Kidney (tissue), 22 donors: ENCODE measurements at places on chromosomes 4 and X.

GRCh38 chrX:39311646-39312045 is 510.4 kb downstream of the MID1IP1 start:
- H3K27me3 ChIP-seq, result peaks cover 3% of the 10 kb centered on the region
- DNase-seq, result no peak
- H3K27ac ChIP-seq, result no peak overlapping the region
- no peaks in the 10 kb centered on the region for H3K36me3 ChIP-seq

DNA sequence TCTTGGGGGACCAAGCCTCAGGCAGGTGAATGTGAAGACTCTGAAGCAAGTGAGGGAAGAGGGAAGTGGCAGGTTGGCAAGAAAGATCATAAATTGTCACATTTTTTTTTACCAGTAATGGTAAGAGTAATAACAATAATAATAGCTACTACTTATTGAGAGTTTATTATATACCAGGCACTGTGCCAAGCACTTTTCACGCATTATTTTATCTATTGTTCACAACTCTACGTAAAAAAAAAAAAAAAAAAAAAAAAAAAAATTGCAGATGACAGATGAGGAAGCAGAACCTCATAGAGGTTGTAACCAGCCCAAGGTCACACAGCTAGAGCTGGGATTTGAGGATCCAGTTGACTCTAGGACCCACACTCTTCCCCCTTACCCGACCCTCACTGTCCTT is 40.9 kb downstream of the TSC22D3 start:
- H3K27ac ChIP-seq, result no peak overlapping the region
- H3K36me3 ChIP-seq, result no peaks in the 10 kb centered on the region
- peaks cover 2% of the 10 kb centered on the region for H3K27me3 ChIP-seq
- no peak for DNase-seq

- no peak overlapping the region for H3K4me3 ChIP-seq
- DNase-seq, result no peak
- no peak overlapping the region for H3K27ac ChIP-seq
- H3K36me3 ChIP-seq, result no peaks in the 10 kb centered on the region
- no peaks in the 10 kb centered on the region for H3K27me3 ChIP-seq
Observed at GRCh38 chr4:160316036-160316435, 1213.2 kb downstream of the RAPGEF2 start.

DNA sequence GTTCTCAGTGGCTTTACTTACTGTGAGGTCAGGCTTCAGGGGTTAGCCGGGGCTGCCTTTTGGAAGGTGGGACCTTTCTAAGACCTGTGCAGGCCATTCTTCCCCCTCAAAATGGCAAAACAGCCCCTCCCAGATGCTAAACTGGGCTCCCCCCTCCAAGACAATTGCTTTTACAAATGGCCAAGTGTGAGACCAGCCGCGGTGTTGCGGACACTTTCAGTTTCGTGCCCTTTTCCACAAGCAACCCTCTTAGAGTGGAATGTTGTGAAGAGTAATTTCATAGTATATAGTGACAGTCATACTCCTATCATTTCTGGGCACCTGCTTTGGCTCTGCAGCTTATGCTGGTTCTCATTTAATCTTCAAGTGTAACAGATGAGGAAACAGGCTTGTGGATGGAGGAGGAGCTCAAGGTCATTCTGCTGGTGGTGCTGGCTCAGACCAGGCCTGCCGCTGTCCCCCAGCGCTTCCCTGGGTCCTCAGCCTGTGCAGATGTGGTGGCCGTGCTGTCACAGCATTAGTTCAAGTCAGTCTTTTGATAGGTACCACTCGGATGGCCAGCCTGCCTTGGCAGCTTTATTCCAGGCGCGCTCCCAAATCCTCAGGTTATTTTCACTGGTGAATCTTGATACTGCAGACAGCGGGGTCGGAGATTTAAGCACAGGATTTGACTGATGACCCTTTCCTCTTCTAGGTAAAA is 55.0 kb upstream of the TADA2B start:
- no peak for DNase-seq
- H3K27ac ChIP-seq, result no peak overlapping the region
- H3K27me3 ChIP-seq, result no peaks in the 10 kb centered on the region
- peaks cover 33% of the 10 kb centered on the region for H3K4me1 ChIP-seq

DNA sequence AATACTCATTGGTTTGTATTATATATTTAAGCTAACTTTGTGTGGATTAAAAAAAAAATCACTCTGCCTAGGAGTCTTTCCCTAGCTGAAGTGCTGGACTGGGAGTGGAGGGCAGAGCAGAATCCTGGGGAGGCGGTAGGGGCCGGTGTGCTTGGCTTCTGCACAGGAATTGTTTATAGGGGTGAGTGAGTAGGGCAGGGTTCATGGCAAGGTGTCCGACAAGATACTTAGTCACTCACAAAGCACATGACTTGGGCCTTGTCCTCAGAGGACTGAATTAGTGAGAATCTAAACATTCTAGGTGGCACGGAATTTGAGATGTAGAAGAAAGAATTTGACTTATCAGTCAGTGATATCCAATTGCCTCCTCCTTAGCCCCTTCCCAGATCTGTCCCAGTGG is 32.2 kb downstream of the FNIP2 start:
- peaks cover 72% of the 10 kb centered on the region for H3K4me1 ChIP-seq
- H3K27me3 ChIP-seq, result no peaks in the 10 kb centered on the region
- DNase-seq, result no peak
- H3K27ac ChIP-seq, result peak overlapping the region; percentile 92
- H3K36me3 ChIP-seq, result no peaks in the 10 kb centered on the region
